ENCODE measurements at places on chromosomes 7 and 10.

GRCh38 chr10:120732643-120733313 is 118.4 kb upstream of the WDR11 start:
- DNase-seq: no peak

GRCh38 chr10:10326116-10326515 is 691.6 kb upstream of the CELF2 start:
- no peak for DNase-seq

DNA sequence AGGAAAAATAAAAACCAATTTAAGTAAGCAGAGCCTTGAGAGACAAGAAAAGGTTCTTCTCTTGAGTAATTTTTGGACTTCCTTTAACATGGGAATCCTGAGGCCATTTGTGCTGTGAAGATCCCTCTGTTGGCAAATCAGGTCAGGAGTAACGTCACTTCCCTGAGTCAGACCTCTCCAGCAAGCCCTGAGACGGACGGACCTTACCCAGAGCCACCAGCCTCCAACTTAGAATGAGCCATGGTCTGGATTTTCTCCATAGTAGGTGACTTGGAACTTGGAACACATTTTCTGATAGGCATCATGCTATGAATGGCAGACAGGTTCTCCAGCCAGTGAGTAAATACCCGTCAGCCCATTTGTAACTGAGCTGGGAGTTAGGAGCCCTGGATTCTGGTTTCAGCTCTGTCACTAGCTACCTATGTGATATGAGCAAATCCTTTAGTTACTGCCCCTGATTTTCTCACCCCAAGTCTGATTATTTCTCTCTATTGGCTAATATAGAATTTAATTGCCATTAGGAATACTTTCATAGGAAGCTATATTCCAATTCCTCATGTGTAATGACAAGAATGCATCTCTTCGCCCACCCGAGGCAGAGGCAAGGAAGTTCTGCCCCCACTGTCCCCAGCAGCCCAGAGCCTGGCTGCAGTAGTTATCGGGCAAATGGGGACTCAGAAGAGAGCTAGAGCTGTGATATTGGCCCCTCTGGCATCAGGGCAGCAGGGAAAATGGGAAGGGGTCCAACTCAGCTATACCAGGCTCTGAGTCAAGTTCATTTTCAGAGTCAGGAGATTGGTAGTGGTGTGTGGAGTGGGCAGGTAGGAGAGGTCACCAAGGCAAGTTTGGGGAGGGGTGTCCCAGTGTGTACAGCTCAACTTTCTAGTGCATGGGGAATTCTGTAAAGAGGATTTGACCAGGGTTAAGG is 153.7 kb upstream of the AGK start:
- no peak for DNase-seq

DNA sequence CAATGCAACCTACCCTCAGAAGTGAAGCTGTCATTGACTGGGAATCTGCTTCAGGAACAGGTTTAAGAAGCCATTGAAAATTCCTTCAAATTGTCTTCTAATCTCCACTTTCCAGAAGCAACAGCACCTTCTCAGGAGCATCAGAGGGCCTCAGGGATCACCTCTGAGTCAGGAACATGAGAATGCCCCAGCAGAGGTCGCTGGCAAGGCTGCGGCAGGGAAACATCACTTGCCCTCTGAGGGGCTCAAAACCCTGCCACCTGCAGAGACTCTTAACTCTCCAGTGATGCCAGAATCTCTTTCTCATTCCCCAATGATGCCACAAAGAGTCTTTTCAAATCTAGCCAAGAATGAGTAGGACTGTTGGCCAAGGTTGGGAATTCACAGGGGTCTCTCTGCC is 5.9 kb upstream of the MAPK8 start:
- no peak for DNase-seq

- no peak for DNase-seq
These were observed 873.9 kb downstream of the GRID1 start for GRCh38 chr10:85492684-85493083.

- DNase-seq: no peak
These were observed 65.7 kb downstream of the GBF1 start for GRCh38 chr10:102311025-102311420.

GRCh38 chr7:125908711-125909110 is 979.1 kb upstream of the POT1 start:
- DNase-seq: no peak

DNA sequence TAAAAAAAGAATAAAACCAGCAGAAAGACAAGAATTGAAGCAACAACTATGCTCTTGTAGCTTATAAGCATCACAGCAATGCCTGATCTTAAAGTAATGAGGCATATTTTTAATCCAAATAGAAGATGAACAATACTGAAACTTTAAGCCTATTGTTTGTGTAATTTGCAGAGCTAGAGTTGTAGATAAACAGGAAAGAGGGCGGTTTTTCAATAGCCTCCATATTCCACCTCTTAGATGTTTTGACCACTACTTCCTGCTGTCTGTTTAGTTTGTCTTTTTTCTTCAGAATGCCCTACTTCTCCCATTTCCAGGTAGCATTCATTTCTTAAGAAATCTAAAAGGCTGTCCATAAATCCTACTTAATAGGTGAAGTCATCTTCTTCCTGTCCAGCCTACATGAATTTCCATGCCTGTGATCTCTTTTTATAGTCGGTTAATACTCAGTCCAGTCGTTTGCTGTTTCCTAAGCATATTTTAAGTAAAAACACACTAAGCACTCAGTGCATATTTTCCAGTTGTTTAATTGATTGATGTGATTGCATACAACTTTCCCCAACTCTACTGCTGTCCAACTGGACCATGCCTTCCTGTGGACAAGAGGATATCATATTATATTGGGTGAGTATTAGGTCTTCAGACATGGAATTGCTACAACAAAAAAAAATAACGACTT is 308.1 kb downstream of the TFEC start:
- no peak for DNase-seq

DNA sequence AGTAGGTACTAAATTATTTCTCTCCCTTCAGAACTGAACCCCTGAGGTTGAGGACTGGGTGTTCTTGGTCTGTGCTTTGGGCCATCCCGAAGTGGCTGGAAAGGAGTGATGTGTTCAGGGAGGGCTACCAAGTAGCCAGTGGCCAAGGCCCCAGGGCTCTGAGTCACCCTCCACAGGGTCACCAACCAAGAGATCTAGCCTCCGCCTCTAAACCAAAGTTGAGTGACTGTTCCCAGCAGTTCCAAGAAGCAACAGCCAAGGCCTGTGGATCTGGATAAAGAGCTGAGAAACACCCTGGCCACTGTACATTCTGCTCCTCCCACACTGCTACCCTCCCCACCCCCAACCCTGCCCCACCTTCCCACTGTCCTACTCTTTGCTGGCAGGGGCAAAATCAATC is 35.5 kb upstream of the KCNMA1 start:
- no peak for DNase-seq

DNA sequence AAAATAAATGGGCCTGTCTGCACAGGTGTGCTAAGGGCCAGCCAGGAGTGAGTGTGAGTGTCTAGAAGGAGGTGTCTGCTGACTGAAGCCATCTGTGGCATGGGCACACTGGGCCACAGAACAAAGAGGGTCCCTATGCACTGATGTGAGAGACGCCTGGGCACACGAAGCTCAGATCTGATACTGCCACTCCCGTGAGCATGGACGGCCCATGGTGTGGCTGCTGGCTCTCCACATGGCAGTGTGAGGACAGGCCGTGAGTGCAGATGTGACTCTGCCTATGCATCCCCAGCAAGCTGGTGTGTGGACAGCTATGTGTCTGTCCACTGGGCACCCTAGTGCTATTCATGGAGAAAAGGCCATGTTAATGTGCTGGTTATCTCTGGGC is 12.8 kb upstream of the MYL7 start:
- DNase-seq: no peak

GRCh38 chr10:62614389-62615157 is 189.9 kb upstream of the ADO start:
- DNase-seq: no peak

DNA sequence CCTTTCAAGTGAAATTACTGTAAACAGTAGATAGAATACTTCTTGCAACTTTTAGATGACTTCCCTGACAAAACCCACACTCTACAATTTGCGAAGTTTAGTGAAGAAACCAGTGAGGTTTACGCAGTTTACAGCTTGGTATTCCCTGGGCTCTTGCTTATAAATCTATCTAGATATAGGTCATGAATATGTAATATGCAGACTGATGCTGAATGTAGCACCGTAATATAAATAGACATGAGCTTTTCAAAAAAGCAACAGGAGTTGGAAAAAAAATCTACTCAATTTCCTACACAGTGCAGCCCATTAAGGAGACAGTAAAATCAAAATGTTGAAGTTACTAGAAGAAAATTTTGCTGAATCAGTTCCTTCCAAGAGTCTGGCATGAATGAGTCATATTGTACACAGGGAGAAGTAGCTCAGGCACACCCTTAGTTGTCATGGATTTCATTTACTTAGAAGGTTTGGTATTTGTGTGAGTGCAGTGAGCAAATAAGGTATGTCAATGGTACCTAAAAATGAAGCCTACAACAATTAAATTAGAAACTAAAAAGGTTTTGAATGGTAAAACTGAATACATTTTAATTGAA is 67.7 kb upstream of the NEUROD6 start:
- peak; percentile 28 for DNase-seq

DNA sequence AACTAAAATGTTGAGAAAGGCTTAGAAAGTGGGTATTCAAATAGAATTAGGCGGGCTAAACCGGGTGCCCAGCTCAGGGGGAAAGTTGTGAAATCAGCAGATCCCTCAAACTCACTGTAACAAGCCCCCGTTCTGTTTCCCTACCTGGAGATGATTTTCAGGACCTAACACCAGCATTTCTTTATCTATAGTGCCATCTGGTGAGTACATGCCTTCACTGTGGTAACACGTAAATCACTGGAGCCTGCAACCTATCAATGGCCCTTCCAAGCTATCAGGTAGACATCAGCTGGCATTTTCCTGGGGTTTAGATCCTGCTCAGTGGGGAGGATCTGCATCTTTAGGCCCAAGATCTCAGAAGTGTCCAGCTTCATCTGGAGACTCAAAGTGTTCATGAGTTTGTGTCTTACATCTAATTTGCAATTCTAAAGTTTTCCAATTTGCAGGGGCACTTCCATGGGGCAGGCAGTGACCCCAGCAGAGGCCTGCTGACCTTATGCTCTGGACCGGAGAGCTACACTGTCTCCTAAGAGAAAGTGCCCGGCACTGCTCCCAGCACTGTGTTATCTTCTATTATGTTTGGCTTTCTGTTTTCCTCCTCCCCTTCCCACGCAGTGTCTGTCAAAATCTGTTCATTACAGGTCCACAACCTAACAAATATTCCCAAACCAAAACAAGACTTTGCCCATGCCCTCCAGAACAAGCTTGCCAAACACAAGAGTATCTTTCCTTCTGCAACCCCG is 132.5 kb downstream of the LSM5 start:
- no peak for DNase-seq

GRCh38 chr7:150417863-150418262 is 32.6 kb upstream of the GIMAP8 start:
- no peak for DNase-seq

- DNase-seq: no peak
These were observed 46.8 kb upstream of the NFE2L3 start for GRCh38 chr7:26105236-26105635.

- DNase-seq: no peak
These were observed 425 bp downstream of the TLL2 start for GRCh38 chr10:96513305-96513697.

DNA sequence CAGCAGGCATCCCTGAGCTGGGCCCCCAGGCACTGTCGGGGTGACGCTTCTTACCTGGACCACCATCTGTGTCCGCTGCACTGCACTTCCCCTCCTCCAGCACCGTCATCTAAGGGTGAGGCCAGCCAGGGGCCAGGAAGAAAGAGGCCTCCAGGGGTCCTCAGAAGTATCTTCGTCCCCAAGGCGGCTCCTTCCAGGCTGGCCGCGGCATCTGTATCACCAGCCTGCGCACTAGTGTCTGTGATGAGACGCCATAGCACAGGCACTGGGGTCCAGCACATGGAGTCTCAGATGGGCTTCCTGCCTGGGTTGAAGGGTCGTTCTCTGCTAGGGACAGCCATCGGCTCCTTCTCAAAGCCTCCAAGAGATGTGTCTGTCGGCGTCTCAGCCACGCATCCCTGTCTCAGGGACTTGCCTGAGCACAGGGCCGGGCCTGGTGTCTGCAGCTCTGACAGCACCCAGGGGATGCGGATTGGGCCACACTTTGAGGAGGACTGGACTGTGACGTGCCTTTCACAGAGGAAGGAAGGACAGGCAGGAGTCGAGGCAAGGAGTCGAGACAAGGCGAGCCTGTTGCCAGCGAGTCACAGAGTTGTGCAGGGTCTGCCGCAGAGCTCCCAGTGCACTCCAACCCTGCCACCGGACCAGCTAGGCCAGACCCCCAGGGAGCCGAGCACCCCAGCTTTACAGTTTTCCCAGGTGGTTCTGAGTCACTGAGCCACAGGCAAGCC is 101.5 kb upstream of the DIP2C start:
- DNase-seq: no peak

- no peak for DNase-seq
These were observed 3.9 kb downstream of the LRWD1 start for GRCh38 chr7:102468478-102469350.

GRCh38 chr7:151844071-151844824 is 32.7 kb downstream of the PRKAG2 start:
- DNase-seq: no peak

- DNase-seq: no peak
These were observed 484.6 kb upstream of the GHITM start for GRCh38 chr10:83654689-83655088.

GRCh38 chr7:99272476-99273045 is at the start of gene MYH16:
TSS of gene MYH16 (plus strand) at chr7:99272839.
- DNase-seq: no peak

- DNase-seq: no peak
These were observed 8.8 kb downstream of the ACSL5 start for GRCh38 chr10:112382515-112383235.

- no peak for DNase-seq
These were observed 97.4 kb upstream of the PIK3CG start for GRCh38 chr7:106767498-106768323.

GRCh38 chr7:127948312-127948711 is 82.9 kb downstream of the LRRC4 start:
- DNase-seq: no peak

GRCh38 chr10:59025981-59026765 is 150.3 kb upstream of the PHYHIPL start:
- no peak for DNase-seq

- DNase-seq: no peak
These were observed 49.0 kb upstream of the STK17A start for GRCh38 chr7:43533801-43534479.

Data from NCI-H2081 (cell line).